ENCODE measurements at places on chromosomes 5 and 9.

DNA sequence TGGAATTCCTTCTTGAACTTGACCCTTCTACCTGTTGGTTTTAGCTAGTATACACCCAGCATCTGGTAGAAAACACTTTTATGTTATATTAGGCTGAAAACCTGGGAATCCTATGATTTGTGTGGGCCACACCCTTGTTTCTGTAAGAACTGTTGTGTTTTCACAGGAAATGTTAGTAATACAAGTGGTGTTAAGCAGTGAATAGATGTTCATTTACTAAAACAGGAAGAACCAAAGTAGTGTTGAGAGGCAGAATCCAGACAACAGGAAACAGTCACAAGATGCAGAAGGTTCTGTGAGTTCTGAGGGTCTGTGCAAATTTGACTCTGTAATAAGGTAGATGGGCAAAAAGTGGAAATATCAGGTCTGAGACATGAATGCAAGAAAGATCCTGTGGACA is 73.0 kb upstream of the RAI14 start:
- DNase-seq: no peak

GRCh38 chr9:108015690-108016089 is 526.1 kb upstream of the KLF4 start:
- no peak for DNase-seq

GRCh38 chr9:87818308-87818707 is 64.4 kb upstream of the SPATA31E1 start:
- no peak for DNase-seq

DNA sequence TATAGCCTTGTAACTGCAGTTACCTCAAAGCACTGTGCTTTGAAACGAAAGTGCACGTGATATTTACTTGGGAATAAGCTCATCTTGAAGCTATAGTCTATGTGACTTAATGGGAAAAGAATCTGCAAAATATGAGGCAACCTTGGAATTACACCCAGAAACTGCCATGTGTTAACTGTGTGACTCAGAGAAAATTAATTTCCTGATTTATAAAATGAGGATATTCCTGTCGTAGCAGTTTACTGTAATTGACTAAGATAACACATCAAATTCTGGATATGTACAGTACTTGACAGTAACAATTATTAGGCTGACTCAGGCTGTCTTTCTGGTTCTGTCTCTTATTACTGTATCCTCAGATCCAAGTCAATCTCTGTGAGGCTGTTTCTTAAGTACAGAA is 1079.9 kb upstream of the ACO1 start:
- DNase-seq: no peak

DNA sequence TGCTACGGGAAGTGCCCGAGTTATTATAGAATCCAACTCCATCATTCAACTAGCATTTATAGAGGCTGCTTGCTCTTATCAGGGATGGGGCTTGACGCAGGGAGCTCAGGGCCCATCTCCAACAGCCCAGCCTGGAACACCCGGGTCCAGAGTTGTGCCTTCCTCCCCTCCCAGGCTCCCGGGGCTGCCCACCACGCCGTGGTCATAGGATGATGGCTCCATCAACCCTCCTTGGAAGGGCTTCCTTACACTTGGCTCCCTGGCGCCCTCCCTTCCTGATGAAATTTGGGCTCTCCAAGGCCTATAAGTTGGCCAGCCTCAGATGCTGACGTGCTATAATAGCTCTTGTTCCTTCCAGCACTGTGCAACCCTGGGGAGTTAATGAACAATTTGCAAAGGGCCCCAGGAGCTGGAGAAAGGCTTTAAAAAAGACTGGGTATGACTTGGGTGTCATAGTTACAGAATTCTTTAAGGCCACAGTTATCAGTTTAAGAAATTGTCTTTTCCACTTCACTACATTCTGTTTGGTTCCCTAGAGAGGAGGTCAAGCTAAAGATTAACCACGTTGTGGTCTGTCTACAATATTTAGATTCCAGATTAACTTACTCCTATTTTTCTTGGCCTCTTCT is 42.5 kb upstream of the GADD45G start:
- no peak for DNase-seq

DNA sequence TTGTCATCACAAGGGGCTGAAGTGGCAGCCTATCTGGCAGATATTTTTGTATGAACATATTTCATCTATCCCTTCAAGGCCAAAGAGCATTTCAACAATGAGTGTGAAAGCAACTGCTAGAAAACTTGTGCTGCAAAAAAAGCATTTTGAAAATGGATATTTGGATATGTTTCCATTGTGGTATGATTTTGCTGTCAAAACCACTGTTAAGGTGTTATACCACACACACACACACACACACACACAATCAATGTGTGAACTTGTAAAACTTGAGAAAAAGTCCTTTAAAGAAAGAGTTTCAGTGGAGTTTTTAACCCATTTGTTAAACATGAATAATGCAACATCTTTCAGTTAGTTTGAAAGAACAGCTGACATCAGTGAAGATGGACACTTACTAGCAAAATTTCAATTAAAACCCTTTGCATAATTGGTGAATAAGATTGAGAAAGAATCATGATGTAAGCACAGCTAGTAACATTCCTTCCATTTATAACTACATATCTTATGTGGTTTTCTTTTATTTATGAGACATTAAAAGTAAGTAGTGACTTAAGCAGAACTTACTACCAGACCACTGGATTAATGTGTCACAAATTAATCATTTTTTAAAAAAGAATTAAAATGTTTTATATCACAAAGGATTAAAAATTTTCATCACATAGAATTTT is 182.6 kb upstream of the GNA14 start:
- no peak for DNase-seq

- DNase-seq: no peak
Observed at GRCh38 chr5:138700581-138701362, 52.5 kb upstream of the CTNNA1 start.

DNA sequence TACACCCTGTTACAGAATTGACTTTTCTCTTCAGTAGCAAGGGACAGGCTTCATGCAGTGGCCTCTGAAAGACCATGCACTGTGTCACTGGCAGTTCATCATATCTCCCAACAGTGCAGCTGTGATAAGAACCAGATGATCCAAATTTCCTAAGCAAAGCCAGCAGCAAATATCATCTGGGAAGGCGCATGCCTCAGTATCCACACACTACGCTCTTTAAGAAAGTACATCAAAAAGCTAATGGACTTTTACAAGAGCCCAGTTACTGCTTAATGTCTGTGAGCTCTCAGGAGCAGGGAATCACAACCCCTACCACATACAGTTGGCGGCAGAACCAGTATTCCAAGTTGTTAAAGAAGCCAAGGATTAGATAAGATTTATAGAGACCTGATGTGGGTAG is 25.1 kb downstream of the ADAMTSL1 start:
- DNase-seq: no peak

GRCh38 chr5:119313197-119313596 is 42.6 kb upstream of the TNFAIP8 start:
- DNase-seq: no peak
